NCI-H748 treated with DMSO at 0.1 percent for 48 hours (cell line): ENCODE measurements at places on chromosomes 1 and 21.

GRCh38 chr21:42161956-42162681 is 56.8 kb upstream of the ABCG1 start:
- DNase-seq: no peak

GRCh38 chr1:106254748-106255147 is 801.7 kb upstream of the PRMT6 start:
- no peak for DNase-seq

DNA sequence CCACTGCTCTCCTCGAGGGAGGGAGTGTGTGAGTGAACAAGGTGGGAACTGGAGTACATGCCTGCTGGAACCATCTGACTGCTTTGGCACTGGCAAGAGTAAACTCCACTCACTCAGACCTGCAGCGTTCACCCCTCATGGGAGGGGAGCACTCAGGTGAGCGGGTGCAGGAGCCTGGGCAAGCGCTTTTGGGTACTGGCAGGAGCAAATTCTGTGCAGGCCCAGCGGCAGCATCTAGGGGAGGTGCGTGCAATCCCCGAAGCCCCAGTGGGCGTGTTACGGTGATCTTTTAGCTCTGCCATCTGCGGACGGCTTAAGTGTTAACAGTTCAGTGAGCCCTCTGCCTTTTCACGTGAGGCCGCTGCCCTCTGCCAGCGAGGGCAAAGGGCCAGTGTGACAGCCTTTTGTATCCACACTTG is 127.4 kb downstream of the PATJ start:
- no peak for DNase-seq

- DNase-seq: no peak
These were observed 30.9 kb upstream of the ID3 start for GRCh38 chr1:23590058-23590783.

DNA sequence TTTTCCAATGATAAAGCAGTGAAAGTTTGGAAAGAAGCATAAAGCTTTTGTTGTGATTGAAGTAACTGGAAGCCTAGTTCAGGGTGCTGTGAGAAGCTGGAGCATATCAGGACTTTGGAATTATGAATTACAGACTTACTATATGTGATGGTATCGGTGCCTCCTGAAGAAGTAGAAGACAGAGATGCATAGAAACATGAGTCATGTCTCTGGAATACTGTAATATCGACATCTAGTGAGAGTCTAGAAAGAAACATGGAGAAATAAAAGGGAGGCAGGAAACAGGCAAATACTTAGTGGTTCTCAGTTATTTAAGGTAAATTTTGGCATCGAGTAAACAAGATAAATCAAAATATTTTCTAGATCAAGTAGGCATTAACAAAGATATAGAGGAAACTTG is 103.0 kb downstream of the CAMTA1 start:
- no peak for DNase-seq

DNA sequence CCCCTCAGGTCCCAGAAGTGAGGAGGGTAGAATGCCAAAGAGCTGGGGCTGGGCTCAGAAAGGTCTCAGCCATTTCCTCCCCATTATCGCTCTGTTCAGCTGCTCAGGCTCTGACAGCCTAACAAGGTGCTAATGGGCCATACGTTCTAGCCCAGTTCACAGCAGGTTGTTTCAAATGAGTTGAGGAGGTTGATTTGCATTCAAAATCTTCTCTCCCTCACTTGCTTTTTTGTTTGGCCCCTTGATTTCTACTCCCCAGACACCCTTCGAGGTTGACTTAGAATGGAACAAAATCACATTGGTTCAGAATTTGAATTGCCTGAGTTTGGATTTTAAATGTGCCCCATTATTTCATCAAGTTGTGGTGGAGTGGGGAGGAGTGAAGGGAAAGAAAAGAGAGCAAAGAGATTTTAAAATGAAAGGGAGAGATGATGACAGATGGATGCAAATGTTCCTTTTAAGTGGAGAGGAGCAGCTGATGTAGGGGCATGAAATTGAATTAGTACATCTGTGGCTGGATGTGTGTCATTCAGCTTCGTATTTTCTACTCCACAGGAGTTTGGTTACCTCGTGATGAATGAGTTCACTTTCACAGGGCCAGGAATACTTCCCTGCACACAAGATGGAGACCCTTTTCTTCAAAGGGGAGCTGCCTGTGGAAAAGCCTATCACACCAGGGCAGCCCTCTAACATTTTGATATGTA is 425.8 kb upstream of the CAMK1G start:
- DNase-seq: no peak

DNA sequence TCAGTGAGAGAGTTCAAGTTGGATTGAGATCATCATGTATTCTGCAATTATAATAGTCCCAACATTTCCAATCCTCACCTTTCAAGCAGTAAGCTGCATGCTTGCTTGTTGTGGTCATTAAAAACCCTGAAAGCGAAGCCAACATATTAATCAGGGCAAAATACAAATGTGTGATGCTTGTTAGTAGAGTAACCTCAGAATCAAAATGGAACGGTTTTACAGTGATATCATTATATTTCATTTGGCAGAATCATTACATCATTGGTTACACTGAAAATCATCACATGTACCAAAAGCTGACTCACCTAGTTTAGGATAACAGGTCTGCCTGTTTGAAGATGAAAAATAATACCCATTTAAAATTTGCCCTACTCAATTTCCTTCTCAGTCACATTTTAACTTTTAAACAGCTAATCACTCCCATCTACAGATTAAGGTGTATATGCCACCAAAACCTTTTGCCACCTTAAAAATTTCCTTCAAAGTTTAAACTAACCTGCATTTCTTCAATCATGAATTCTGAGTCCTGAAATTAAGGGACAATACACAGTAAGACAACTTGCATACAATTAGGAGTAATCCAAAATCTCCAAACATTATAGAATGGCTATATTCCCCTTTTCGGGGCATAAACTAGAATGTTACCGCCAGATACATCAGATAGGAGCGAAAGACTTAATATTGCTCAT is 3.5 kb downstream of the GAS5 start:
- DNase-seq: no peak

- DNase-seq: no peak
These were observed 125.9 kb upstream of the ZBTB40 start for GRCh38 chr1:22325531-22326371.

DNA sequence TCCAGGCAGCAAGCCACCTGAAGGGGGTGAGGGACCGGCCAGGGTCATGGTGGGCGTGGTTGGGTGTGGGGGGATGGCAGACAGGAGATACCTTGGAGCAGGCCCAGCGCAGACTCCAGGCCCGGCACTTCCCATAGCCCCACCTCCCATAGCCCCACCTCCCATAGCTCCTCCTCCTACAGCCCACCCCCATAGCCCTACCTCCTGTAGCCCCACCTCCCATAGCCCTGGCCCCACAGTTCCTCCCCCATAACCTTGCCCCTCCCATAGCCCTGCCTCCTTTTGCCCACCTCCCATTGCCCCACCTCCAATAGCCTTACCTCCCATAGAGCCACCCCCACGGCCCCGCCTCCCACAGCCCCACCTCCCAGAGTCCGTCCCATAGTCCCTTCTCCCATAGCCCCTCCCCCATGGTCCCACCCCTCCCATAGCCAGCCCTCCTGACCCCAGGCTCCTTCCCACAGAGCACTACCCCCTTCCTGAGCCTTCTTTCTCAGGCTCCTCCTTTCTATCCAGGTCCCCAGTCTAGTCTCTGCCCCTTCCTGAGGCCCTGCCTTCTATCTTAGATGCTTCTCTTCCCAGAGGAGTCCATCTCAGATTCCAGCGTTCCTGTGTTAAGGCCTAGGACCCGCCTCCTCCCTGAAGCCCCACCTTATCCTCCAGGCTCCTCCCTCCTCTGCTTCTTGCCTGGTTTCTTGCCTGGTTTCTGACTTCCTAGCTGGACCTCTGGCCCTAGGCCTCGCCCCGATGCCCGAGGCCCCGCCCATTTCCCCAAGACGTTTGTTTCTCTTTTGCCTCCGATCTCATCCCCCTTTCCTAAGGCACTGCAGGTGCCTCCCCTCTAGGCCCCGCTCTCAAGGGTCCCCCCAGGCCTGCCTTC is 46.8 kb downstream of the PTPRU start:
- no peak for DNase-seq

DNA sequence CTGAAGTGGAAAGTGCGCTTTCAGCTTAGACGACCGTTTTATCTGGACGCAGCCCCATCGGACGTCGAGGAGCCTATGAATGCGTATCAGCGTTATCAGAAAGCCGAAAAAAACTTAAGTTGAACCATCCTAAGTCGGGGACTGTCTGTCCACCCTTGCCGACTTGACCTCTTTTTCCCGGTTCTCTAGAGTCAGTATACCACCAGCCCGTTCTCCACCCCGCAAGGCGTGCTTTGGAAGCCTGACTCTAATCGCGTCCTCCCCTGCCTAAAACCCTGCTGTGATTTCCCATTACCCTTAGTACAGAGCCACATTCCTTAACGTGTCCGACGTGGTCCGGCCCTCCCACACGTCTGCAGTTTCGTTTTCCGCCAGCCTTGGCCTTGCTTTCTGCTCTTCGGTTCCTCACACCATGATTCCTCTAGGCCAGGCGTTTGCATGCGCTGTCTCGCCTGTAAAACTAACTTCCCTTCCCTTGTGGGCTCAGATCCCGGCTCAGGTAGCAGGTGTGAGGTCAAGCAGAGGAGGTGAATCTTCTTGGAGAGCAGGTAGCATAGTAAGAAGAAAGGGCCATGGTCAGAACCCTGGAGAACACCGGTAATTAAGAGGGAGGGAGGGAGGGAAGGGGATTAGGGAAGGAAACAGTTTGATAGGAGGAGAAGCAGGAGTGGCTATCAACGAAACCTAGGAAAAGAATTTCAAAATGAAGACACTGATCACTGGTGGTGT is 865 bp downstream of the ADPRS start:
- DNase-seq: no peak

DNA sequence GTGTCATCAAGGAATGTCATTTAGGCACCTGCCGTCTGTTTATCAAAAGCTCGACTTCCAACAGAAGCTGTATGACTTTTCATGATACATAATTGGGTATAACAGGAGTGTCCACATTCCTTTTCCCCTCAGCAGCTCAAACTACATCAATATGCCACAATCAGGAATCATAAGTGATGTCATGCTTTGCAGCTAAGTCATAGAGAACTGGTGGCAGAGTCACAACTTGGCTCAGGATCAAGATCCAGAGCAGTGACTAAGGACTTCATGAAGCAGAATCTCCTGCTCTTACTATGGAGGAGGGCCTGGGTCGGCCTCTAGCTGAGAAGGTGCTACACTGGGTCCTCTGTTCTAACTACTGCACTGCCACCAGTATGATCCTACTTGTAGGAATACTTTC is 36.5 kb upstream of the AGBL4 start:
- no peak for DNase-seq

GRCh38 chr1:117388328-117388727 is 21.1 kb downstream of the MAN1A2 start:
- no peak for DNase-seq

GRCh38 chr1:230866171-230867070 is 1.9 kb downstream of the C1orf198 start:
- no peak for DNase-seq

- DNase-seq: no peak
These were observed 120.8 kb downstream of the DMRTB1 start for GRCh38 chr1:53580009-53580400.

GRCh38 chr1:7988576-7988975 is 27.1 kb downstream of the PARK7 start:
- no peak for DNase-seq

GRCh38 chr1:165686121-165686970 is 12.0 kb downstream of the ALDH9A1 start:
- no peak for DNase-seq

DNA sequence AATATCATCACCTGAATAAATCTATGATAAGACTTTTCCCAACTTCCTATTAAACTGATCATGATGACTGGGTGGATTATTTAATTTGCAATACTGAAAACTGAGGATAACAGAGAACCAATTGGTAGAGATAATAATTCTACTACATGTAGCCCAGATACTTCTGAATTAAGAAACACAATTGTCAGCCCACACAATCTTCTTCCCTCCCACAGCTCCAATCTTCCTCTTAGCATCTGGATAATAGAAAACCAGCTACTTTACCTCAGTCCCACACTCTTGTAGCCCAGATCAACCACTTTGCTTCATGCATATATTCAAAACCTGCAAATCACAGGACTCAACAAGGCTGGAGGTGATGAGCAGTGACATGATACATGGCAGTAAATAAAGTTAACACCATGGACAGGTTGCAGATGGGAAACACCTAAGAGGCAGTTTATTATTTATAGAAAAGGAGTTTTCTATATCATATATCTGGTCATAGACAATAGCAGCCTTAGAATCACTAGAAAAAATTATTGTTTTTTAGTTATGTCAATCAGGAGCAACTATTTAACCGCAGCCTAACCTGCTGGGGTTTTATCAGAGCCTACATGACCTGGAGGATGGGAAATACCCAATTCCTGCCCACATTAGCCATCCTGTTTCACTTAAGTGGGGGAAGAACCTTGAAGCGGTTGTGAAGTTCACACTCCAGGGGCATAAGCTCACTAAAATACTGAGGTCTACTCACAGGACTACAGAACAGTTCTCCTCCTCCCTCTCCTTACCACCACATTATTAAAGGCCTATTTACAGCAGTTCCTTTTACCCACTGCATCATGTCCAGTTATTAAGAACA is 16.7 kb downstream of the FRRS1 start:
- no peak for DNase-seq

- DNase-seq: no peak
These were observed 1.5 kb upstream of the FCMR start for GRCh38 chr1:206923009-206923960.

DNA sequence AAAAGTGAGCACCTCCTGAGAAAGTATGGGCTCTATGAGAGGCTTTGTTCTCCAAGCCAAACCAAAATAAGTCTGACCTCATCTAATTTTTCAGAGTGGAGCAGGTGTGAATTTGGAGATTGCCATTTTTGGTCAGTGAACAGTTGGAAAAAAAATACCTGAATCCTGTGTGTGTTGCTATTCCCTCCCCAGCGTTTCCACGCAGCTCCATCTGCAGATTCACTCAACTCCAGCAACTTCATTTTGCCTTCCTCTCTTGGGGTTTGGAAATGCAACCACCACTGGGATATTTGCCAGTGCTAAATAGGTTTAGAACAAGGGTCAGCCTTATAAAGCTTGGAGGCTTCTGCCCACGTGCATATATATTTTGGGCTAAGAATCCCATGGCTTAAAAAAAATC is 11.2 kb downstream of the CASQ2 start:
- DNase-seq: no peak

GRCh38 chr1:24714859-24715520 is 30.3 kb upstream of the CLIC4 start:
- DNase-seq: no peak

GRCh38 chr1:59409986-59410385 is 113.1 kb downstream of the FGGY start:
- DNase-seq: no peak

- DNase-seq: no peak
These were observed 308.4 kb downstream of the RGS7 start for GRCh38 chr1:241048622-241049021.

DNA sequence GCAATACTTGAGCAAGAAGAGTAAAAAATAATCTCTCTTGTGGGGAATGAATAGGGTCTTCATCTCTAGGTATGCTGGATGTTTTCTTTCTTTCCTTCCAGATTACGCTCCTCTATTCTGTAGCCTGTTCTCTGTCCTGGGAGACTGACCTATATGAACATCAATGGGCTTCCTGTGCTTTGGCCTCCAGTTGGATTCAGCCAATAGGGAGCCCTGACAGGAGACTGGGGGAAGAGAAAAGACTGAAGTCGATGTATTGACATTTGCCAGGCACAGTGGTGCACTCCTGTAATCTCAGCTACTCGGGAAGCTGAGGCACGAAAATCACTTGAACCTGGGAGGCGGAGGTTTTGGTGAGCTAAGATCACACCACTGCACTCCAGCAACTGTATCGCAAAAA is 17.6 kb downstream of the SEMA6C start:
- DNase-seq: no peak
